NCI-H510A (cell line): ENCODE measurements at places on chromosomes 13 and 19.

- DNase-seq, result no peak
These were observed 182.4 kb downstream of the RAP2A start for GRCh38 chr13:97616385-97616784.

- no peak for DNase-seq
These were observed 29.6 kb upstream of the DOCK9 start for GRCh38 chr13:99007414-99007986.

DNA sequence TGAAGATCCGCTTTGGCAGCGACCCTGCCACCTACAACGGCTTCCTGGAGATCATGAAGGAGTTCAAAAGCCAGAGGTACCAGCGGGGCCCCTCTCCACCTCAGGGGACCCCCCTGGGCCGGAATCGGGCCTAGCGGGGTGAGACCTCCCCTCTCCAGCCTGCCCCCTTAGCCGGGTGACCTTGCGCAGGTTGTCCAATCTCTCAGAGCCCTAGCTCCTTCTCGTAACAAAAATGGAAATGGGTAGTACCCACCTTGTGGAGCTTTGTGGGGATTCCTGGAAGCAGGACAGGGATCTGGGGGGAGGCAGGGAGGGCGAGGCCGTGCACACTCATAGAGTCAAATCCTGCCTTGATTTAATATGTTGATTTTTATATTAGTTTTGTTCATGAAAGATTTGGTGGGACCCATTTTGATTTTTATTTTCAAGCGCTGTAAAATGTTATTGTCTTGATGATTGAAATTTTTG is 658 bp downstream of the SIN3B start:
- no peak for DNase-seq

- DNase-seq, result no peak
These were observed 47.5 kb upstream of the MBNL2 start for GRCh38 chr13:97174638-97175037.

- DNase-seq, result no peak
These were observed 4.5 kb downstream of the CCNA1 start for GRCh38 chr13:36436811-36437210.

GRCh38 chr13:101915755-101916107 is 463.3 kb downstream of the ITGBL1 start:
- no peak for DNase-seq

- no peak for DNase-seq
These were observed 219.1 kb upstream of the NBEA start for GRCh38 chr13:34722922-34723321.

DNA sequence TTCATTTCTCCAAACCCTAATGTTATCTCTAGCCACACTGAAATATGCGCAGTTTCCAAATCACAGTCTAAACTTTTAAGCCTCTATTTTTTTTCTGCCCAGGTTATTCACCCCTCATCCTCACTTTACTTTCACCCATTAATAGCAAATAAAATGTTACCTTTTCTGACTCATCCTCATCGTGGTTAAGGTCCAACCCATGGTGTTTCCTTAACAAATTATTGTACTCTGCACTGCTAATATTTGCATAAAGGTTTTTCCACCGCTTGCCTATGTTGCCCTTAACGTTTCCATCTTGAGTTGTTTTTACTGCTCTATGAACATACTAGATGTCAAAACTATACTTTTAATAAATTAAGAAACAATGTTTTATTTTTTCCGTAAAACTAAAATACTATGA is 780.9 kb upstream of the KLHL1 start:
- no peak for DNase-seq

DNA sequence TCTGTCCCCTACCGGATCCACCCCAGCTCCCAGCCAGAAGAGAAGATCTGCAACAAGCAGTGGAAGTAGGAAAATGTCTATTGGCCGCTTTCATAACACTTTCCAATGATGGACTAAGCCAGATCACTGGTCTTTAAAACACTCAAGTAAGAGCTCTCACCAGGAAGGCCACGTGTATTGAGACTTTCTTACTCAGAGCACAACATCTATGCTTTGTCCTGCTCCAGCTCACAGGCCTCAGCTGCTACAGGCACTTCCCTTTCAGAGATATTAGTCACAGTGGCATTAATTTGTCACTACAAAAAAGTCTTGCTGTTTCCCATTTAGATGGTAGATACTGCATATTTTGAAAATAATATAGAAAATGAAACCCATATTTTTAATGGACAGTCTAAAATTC is 164.2 kb downstream of the ABCC4 start:
- no peak for DNase-seq
